ENCODE measurements at places on chromosomes 3 and 15.

DNA sequence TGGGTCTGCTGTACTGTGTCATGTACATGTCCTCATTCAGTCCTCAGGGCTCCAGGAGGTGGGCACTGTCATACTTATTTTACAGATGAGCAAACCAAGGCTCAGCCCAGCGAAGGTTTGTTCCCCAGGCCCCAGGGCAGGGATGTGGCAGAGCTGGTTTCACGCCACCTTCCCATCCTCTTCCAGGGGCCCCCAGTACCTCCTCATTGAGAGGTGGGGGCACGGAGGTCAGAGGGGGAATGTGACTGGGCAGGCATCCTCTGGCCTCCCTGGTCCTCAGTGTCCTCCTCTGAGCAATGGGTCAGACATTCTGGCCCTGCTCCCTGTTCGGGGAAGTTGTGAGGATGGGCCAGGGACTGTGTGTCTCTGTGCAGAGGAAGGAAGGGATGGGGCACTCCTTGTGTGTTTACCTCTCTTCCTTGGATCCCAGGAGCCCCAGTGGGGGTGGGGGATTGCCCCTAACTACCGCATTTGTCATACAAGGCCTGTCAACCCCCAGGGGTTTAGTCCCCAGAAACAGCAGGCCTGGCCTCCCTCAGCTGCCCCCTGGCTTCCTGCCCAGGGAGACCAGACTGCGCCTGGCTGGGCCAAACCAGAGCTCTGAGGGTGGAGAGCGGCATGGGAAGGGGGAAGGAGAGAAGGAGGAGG is 65.9 kb upstream of the LCTL start:
- no peak for DNase-seq

GRCh38 chr3:119639494-119640350 is 20.7 kb downstream of the POPDC2 start:
- DNase-seq, result no peak

DNA sequence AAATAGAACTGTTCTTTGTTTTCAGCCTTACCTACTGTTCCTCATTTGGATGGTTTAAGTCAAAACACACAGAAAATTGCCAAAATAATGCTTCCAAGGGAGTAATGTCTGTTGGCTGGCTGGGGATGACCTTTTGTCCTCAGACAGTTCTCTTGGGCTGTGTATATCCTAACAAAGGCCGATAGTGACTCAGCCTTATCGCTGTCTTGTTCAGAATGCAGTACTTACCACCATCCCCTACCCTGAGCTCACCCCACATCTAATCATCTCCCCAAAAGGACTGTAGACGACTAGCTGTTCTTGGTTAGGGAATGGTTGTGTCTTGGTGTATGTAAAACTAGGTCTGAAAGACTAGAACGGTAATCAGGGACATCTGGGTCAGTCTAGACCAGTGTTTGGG is 35.0 kb downstream of the RAB11A start:
- DNase-seq, result no peak

DNA sequence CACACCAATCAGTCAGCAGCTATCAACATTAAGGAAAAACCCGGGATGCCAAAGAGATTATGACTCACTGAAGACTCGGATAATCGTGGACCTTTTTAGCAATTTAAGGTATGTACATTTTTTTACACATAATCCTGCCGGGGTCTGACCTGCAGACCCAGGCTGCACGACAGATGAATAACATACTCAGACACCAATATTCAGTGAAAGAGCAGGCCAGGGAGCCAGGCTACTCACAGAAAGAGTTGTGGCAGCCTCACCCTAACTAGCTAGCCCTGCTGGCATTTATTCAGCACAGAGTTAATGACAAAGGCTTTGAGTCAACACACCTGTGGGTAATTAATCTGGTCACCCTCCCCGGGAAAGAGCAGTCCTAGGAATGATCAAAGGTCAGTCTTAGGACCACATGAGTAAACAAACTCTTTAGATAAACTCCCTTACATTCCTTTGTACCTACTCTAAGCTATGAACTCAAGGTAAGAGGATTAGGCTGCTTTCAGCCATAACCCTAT is 727.5 kb downstream of the TBL1XR1 start:
- no peak for DNase-seq

DNA sequence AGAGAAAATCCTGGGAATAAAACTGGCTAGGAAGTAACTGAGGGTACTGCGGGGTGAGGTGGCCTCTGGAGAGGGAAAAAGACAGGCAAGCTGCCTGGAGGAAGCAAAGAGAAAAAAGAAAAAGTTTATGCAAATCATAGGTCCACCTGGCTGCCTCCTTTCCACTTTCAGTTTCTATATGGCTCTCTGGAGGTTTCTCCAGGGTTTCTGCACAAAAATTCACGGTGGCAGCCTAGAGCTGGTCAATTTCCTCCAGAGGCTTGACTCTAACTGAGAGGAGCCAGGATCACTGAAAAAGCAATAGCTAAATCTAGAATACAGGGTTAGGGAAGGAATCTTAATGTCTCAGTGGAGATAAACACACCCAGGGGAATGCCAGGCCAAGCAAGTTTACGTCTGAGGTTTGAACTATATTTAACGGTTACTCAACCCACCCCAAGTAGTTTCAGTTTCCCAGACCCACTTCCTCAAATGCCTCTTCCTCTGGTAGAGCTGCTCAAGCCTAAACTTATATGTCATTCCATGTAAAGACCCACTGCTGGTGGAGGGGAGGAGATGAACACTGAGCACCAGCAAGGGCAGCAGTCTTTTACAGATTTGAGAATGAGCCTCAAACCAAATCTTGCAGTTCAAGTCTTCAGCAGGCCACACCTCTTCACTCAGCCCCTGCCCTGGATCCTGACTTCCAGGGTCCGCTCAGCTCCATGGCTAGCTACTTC is 5.7 kb downstream of the LYSMD2 start:
- DNase-seq, result no peak

Data from stimulated activated CD8-positive, alpha-beta memory T cell treated with anti-CD3 and anti-CD28 coated beads, Interleukin-4, amount 100 ng/mL, for 1 hour (primary cell).